ENCODE measurements at places on chromosomes 3 and 15. TPM values are rescaled to one million over a fixed set of nuclear protein-coding genes. Genes with fewer than 3 reads are reported as not detected.

The CEMIP gene
- total RNA-seq = 0.05 TPM

The IMPG2 gene
- 0.82 TPM for total RNA-seq

DNA sequence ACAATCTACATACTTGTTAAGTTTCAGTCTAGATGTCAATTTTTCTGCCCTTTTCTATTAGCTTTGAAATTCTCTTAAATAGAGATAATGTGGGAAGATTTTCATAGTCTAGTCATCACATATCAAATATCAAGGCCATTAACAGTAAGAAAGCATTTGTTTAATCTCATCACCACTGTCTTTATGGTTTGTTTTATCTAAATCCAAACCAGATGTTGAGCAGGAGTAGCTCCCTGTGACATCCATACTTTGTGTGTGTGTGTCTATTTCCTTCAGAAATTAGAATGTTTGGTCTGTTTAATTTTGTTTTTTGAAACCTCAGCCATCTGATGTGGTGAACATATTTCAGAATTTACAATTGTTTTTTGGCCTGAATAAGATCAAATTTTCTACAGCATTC, 23.1 kb upstream of the GOLGA8B start:
- no peak overlapping the region for H3K4me3 ChIP-seq
- H3K36me3 ChIP-seq = no peaks in the 10 kb centered on the region
- H3K4me1 ChIP-seq = peaks cover 14% of the 10 kb centered on the region
- H3K27me3 ChIP-seq = peaks cover 54% of the 10 kb centered on the region

GRCh38 chr15:47184908-47185801, 532.1 kb upstream of the SEMA6D start:
- H3K36me3 ChIP-seq = peaks cover 2% of the 10 kb centered on the region
- DNase-seq = no peak

GRCh38 chr3:24496529-24497482, 2.2 kb upstream of the THRB start:
- no peak overlapping the region for H3K4me3 ChIP-seq
- peaks cover 64% of the 10 kb centered on the region for H3K27me3 ChIP-seq
- DNase-seq = no peak
- H3K4me1 ChIP-seq = peaks cover 7% of the 10 kb centered on the region
- no peak overlapping the region for H3K27ac ChIP-seq

The FBXO40 gene
- not detected for total RNA-seq

The NGLY1 gene
- total RNA-seq = 65.9 TPM

GRCh38 chr3:127173516-127174166, 19.3 kb upstream of the PRR23E start:
- peaks cover 35% of the 10 kb centered on the region for H3K27me3 ChIP-seq
- H3K4me1 ChIP-seq = no peaks in the 10 kb centered on the region
- DNase-seq = no peak
- no peak overlapping the region for H3K4me3 ChIP-seq
- H3K27ac ChIP-seq = no peak overlapping the region

DNA sequence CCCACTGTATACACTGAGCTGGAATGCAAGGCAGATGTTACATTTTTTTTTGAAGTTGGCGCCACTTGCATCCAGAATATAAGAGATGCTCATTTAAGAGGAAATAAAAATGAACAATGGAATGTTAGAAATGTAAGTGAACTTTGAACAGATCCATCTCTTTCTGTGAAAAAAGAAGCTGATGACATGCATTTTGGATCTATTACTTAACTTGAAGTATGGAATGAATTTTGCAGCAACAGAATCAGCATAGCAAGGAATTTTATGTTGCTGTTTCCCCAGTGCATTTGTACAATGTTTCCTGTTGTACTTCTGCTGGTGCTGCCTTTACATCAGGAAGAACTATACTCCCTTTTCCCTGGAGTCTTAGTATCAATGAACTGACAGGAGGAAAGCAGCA, 178.2 kb downstream of the LSAMP start:
- H3K27me3 ChIP-seq = no peaks in the 10 kb centered on the region
- DNase-seq = no peak
- no peak overlapping the region for H3K4me3 ChIP-seq
- H3K36me3 ChIP-seq = no peaks in the 10 kb centered on the region

DNA sequence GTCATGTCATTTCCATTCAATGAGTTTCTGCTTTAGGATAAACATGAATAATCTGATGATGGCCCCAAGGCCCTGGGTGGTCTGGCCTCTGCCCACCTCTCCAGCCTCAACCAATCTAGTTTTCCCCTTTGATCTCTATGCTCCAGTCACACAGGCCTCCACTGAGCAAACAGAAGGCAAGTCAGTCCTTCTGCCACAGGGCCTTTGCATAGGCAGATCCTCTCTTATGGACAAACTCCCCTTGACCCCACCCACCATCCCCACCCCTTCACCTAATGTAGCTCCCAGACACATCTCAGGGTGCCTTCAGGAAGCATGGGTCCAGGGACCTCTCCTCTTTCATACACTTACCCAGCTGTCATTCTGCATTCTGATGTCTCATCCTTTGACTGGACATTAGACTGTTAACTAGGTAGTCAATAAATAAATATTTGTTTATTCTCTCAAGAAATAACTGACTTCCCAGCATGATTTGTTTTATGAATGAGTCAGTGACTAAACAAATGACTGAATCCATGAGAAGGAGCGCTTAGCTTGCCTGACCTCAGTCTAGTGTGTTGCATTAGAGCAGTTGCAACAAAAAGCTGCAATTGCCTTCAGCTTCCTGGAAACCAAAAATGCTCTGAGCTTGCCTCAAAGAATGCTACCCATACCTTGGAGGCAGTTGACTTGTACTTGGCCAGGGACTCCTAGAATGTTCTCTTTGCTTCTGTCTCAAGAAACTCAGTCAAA, 386.6 kb upstream of the WNT5A start:
- no peaks in the 10 kb centered on the region for H3K36me3 ChIP-seq
- no peaks in the 10 kb centered on the region for H3K27me3 ChIP-seq
- H3K27ac ChIP-seq = no peak overlapping the region
- no peaks in the 10 kb centered on the region for H3K4me1 ChIP-seq

GRCh38 chr3:111369958-111370357, 172.0 kb upstream of the CD96 start:
- no peaks in the 10 kb centered on the region for H3K27me3 ChIP-seq
- H3K27ac ChIP-seq = peak overlapping the region; percentile 2
- H3K4me3 ChIP-seq = no peak overlapping the region
- H3K4me1 ChIP-seq = peaks cover 26% of the 10 kb centered on the region
- no peak for DNase-seq

DNA sequence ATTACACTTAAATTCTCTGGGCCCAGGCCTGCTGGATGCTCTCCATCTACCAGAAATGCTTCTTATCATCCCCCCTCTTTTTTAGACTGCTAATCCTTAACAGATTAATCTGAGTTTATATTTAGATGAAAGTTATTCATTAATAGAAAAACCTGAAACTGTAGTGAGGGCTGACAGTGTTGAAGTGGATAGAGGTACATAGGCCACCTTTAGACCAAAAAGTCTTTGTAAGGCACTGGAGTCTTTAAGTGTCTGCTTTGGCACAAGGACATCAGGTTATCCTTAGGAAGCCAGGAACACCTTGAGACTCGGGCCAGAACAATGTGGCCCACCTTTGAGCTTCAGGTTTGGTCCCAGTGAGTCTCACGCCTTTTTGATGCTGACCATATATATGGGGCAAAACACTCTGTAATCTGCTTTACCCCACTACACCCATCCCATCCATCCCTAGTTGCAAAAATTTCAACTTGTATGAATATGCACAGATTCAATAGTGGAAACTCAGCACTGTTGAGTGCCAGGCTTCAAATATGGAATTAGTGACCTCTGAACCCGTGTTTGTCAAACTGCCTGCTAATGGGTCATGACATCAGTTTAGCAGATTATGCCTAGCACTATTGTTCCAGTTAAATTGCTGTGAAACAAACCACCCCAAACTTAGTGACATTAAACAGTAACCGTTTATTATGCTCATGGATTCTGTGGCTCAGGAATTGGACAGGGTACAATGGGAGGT, 44.0 kb downstream of the PDE8A start:
- peaks cover 49% of the 10 kb centered on the region for H3K4me1 ChIP-seq
- no peak overlapping the region for H3K4me3 ChIP-seq
- DNase-seq = no peak
- no peaks in the 10 kb centered on the region for H3K36me3 ChIP-seq
- no peaks in the 10 kb centered on the region for H3K27me3 ChIP-seq

Data from activated T-cell treated with anti-CD3 and anti-CD28 coated beads, Interleukin-2, amount 50 U/mL, for 72 hours (primary cell).